ENCODE measurements at places on chromosomes 5 and 9. TPM values are rescaled to one million over a fixed set of nuclear protein-coding genes. Genes with fewer than 3 reads are reported as not detected.

Gene CARD19
- total RNA-seq = 38.9 TPM

Gene NEUROG1
- total RNA-seq = not detected

Gene CDHR2
- not detected for total RNA-seq

Gene NIPBL
- 41.8 TPM for total RNA-seq

Gene PCDHA1
- 0.09 TPM for total RNA-seq

Gene CD274
- total RNA-seq = 0.33 TPM

Gene GABRA6
- not detected for total RNA-seq

Gene FAM221B
- total RNA-seq = not detected

Gene IL3
- not detected for total RNA-seq

Gene ABCA2
- 21.0 TPM for total RNA-seq

Gene NFIB
- 111 TPM for total RNA-seq

Gene C5orf52
- not detected for total RNA-seq

Gene SLC6A7
- not detected for total RNA-seq

Gene IFNA13
- not detected for total RNA-seq

Gene CKMT2
- not detected for total RNA-seq

Gene WHRN
- total RNA-seq = 2.1 TPM

Gene PRDM9
- not detected for total RNA-seq

Gene IL4
- not detected for total RNA-seq

Gene BBLN
- total RNA-seq = 37.4 TPM

Gene DOLPP1
- total RNA-seq = 12.4 TPM

Gene SLCO6A1
- total RNA-seq = not detected

Gene ANKRD20A1
- total RNA-seq = 0.27 TPM

Gene BTNL3
- total RNA-seq = not detected
